ENCODE measurements at places on chromosomes 1 and 21. TPM values are rescaled to one million over a fixed set of nuclear protein-coding genes. Genes with fewer than 3 reads are reported as not detected.

The MYCL gene
- 0.75 TPM for polyA plus RNA-seq

The RGS7 gene
- polyA plus RNA-seq, result 0.58 TPM

- no peaks in the 10 kb centered on the region for H3K27me3 ChIP-seq
- peaks cover 33% of the 10 kb centered on the region for H3K4me1 ChIP-seq
- H3K27ac ChIP-seq, result peak overlapping the region; percentile 83
- no peaks in the 10 kb centered on the region for H3K36me3 ChIP-seq
- no peak for DNase-seq
Measured at GRCh38 chr1:16374266-16374665, 7.2 kb downstream of the SZRD1 start.

The TPTE gene
- not detected for polyA plus RNA-seq

GRCh38 chr1:187383366-187383765 is 554.6 kb downstream of the PLA2G4A start:
- H3K4me3 ChIP-seq, result no peak overlapping the region
- H3K36me3 ChIP-seq, result no peaks in the 10 kb centered on the region
- no peak for DNase-seq
- no peak overlapping the region for H3K27ac ChIP-seq
- H3K4me1 ChIP-seq, result no peaks in the 10 kb centered on the region

GRCh38 chr1:11653101-11653860 is 948 bp downstream of the FBXO2 start:
- H3K27me3 ChIP-seq, result peaks cover 23% of the 10 kb centered on the region
- no peak overlapping the region for H3K4me3 ChIP-seq
- peak; percentile 18 for DNase-seq
- H3K27ac ChIP-seq, result no peak overlapping the region

GRCh38 chr1:36570006-36570405 is 87.3 kb upstream of the CSF3R start:
- no peaks in the 10 kb centered on the region for H3K36me3 ChIP-seq
- H3K27me3 ChIP-seq, result no peaks in the 10 kb centered on the region
- no peaks in the 10 kb centered on the region for H3K4me1 ChIP-seq
- no peak for DNase-seq

The CR1 gene
- not detected for polyA plus RNA-seq

The LAMC2 gene
- 2.8 TPM for polyA plus RNA-seq

The BCL2L15 gene
- polyA plus RNA-seq, result 0.15 TPM

DNA sequence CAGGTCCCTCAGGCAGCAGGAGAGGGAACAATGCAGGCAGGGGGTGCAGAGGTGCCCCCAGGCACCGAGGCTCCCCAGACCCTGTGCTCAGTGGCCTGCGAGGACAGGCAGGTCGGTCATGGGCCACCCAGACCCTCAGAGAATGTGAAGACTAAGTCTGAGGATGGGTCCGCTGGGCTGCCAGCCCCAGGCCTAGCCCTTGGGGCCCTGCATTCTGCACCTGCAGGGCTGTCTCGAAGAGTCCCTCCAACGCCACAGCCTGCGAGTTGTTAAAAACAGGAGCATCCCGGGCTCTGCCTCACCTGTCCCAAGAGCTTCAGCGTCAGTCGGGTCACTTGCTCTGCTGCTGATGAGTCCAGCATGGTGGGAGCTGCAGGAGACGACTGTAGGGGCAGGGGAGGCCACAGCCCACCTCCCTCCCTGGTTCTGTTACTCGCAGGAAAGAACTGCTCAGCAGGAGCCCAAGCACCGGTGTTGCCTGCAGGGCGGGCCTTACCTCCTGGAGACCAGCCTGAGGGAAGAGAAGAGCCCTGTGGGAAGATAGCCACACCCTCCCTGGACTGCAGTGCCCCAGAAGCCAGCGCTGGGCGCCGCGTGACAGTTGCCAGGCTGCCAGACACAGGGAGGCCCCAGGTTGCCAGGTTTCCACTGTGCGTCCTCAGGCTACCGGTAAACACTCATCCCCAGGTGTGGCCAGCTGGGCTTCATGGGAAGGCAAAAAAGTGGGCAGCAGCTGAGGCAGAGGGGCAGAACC is 5.8 kb downstream of the C21orf58 start:
- H3K4me3 ChIP-seq, result no peak overlapping the region
- no peak overlapping the region for H3K27ac ChIP-seq
- no peak for DNase-seq
- peaks cover 8% of the 10 kb centered on the region for H3K36me3 ChIP-seq
- peaks cover 4% of the 10 kb centered on the region for H3K4me1 ChIP-seq

The SELE gene
- not detected for polyA plus RNA-seq

Data from IMR-90 (cell line).